ENCODE measurements at places on chromosomes 1 and 21.

GRCh38 chr1:168419736-168420135, 124.1 kb downstream of the XCL2 start:
- DNase-seq, result no peak

GRCh38 chr1:25430967-25431881, 527 bp downstream of the MACO1 start:
- peak; percentile 94 for DNase-seq

DNA sequence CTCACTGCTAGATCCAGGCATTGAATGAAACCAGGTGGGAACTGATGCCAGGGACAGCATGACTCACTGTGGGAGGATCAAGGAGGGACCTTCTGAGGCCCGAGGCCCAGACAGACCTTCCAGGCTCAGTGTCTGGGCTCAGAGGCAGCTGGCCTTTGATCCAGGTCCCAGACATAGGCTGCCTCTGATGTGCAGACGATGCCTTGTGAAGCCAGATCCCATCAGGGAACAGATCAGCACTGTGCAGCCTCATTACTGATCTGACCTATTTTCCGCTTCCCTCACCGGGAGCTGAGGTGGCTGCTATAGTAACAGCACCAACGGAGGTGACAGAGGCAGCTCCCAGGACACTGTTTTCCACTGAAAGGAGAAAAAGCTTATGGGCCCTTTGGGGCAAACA, 399.5 kb downstream of the MATN1 start:
- no peak for DNase-seq

- DNase-seq, result no peak
Observed at GRCh38 chr1:98388441-98388840, 273.1 kb upstream of the SNX7 start.

- no peak for DNase-seq
Observed at GRCh38 chr1:109792056-109792831, 28.5 kb upstream of the EPS8L3 start.

DNA sequence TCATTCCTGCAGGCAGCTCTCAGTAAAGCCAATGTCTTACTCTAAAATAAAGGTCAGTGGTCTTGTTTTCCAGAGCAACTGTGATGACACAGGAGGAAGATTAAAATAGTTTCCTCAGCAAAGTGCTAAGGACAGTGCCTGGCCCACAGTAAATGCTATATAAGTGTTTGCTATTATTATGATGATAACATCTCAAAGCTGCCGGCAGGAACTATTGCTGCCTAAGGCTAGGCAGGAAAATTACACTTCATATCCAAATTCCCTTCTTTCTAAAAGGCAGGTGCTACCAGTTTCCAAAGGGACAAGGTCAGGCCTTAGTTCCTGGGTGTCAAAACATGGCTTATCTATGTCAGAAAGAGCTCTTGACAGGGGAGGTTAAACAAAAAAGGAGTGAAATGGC, 401.3 kb downstream of the HHAT start:
- DNase-seq, result no peak

DNA sequence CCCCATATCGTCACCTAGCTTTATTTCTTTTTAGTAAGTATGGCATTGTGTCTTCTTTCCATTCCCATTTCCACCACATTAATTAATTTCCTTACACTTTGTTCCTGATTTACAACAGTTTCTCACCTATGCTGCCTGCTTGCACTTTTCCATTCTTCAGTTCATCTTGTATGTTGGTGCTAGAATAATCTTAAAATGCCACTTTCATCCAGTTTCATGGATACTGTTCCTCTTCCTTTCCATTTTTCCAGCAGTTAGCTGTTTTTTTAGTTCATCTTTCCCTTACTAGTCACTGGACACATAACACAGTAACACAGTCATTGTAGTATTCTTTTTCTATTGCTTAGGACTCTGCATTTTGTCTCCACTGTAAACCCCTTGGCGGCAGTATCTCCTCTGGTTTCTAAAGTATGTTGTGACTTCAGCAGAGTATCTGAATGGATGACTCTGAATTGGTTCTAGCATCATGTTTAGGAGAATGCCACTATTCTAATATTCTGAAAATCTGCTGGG, 2.1 kb downstream of the CDC7 start:
- no peak for DNase-seq

GRCh38 chr1:105137543-105138457, 1388.1 kb downstream of the AMY1C start:
- peak; percentile 69 for DNase-seq

GRCh38 chr1:27574871-27575831, 28.8 kb downstream of the AHDC1 start:
- no peak for DNase-seq

DNA sequence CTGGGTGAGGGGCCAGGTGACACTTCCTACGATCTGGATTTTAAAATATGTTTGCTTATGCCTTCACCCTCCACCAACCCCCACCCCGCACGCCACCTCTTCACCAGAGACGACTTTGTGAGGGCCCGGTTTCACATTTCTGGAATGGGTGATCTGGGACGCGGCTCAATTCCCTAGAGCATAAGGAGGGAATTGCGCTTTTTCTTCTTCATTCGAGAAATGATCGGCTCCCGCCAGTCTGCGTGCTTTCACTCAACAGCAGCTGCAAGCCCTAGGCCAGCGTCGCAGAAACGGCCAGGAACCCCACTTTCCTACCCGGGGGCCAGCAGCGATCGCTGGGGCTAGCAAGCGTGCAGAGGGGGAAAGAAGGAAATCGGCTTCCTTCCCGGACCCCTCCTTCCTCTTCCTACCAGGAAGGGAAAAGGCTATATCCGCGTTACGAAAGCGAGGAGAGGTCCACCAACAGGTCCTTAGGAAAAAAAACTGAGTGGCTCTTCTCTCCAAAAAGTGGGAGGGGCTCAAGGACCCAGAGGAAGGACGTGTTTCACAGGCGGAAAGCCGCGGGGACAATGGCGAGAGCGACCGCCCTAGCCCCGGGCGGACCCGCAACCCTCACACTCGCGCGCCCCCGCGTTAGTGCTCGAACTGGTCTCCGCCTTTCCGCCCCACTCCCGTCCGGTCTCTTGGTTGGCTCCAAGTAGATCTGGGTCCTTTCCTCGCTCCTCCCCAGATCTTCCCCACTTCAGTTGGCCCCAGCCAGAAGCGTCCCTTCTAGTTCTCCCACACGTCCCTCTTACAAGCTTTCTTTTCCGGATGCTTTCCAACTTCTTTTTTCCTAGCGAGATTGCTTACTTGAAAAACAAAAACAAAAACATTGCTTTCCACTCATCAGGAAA, 1.1 kb upstream of the ADAMTS1 start:
- peak; percentile 87 for DNase-seq

DNA sequence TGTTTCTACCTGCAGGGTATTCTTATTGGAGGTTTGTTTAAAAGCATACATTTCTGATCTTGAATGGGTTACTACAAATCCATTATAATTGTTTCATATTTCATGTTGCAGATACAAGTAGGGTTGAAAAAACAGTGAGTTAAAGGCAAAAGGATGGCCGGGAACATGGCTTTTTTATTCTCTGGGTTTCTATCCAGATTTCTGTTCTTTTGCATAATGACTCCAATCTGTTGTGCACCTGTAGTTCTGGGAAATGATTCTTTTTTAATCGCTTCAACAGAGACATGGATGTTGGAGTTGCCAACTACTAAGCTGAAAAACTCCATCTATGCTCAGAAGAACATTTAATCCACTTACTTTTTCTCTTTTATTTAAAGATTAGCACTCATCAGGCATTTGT, 2.7 kb upstream of the ADAMTS1 start:
- no peak for DNase-seq

DNA sequence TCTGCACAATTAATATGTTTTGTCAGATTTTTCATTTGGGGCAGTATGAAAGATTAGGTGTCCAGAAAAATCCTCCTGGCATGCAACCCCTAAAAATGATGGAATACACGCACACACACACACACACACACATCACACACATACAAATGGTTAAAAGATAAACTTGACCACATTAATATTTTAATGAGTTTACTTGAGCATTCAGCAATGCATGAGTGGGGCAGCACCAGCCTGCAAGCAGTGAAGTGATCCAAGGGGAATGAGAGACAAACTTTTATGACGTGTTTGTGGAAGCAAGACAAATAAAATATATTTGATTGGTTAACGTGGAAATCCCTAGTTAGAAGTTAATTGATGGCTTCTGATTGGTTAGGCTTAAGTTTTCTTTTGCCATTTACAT, 29.1 kb upstream of the SOAT1 start:
- DNase-seq, result no peak

GRCh38 chr1:32421775-32422174, 27.5 kb upstream of the BSDC1 start:
- no peak for DNase-seq

- DNase-seq, result no peak
Observed at GRCh38 chr1:1022302-1023009, 2.5 kb downstream of the AGRN start.

GRCh38 chr1:93707956-93708355, 26.3 kb upstream of the BCAR3 start:
- DNase-seq, result no peak

GRCh38 chr21:37008724-37009123, 2.2 kb downstream of the RIPPLY3 start:
- no peak for DNase-seq

GRCh38 chr1:111199329-111199728, 1.1 kb downstream of the DENND2D start:
- DNase-seq, result no peak

GRCh38 chr1:207956986-207957385, 46.1 kb upstream of the CD34 start:
- no peak for DNase-seq

GRCh38 chr1:198176179-198176578, 19.4 kb downstream of the NEK7 start:
- no peak for DNase-seq

GRCh38 chr1:92298213-92298572, 594 bp downstream of the GLMN start:
- DNase-seq, result no peak

- DNase-seq, result no peak
Observed at GRCh38 chr1:32967888-32968568, 3.4 kb upstream of the RNF19B start.

GRCh38 chr1:230518511-230518910, 92.4 kb upstream of the PGBD5 start:
- DNase-seq, result no peak
